ENCODE measurements at places on chromosomes 3 and 15.

DNA sequence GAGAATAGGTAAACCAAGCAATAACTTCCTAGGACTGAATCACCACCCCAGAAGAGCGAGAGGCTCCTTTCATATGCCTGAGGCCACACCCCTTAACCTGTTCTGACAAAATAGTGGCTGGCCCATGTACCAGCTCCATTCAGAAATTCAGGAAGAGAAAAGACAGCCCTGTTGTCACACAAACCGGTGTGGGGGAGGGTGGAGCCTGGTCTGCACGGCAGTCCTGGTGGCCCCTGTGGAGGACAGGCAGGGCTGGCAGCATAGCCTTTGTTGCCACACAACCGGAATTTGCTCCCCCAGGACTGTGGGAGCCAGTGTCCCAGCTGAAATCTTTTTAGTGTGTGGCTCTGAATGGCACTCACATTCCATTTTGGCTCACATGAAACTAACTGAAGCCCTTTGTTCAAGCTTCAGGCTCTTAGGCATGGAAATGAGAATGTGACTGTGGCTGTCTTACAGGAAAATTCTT is 23.8 kb downstream of the RLBP1 start:
- peak; percentile 54 for DNase-seq

DNA sequence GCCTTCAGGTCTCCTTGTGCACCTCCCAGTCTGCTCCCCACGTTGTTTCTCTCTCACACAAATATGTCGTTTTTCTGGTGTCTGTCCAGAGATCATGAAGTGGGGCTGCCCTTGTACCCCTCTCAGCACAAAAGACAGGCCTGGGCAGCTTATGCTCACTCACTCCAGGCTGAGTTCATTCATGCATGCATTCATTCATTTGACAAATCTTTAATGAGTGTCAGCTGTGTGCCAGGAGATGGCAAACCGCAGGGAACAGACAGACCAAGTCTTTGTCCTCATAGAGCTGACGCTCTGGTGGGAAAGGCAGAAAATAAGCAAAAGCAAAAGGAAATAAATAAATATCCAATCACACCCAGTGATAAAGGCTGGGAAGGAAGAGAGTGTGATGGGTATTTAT is 7.6 kb upstream of the TRH start:
- no peak for DNase-seq

GRCh38 chr3:179765396-179765795 is 112.6 kb downstream of the USP13 start:
- no peak for DNase-seq

GRCh38 chr3:66239513-66240123 is 18.8 kb downstream of the SLC25A26 start:
- peak; percentile 32 for DNase-seq

GRCh38 chr3:162780313-162780712 is 1283.7 kb downstream of the OTOL1 start:
- DNase-seq, result no peak

GRCh38 chr3:86867982-86868381 is 123.0 kb downstream of the VGLL3 start:
- no peak for DNase-seq

- no peak for DNase-seq
These were observed 47.7 kb downstream of the MGLL start for GRCh38 chr3:127774647-127775046.

DNA sequence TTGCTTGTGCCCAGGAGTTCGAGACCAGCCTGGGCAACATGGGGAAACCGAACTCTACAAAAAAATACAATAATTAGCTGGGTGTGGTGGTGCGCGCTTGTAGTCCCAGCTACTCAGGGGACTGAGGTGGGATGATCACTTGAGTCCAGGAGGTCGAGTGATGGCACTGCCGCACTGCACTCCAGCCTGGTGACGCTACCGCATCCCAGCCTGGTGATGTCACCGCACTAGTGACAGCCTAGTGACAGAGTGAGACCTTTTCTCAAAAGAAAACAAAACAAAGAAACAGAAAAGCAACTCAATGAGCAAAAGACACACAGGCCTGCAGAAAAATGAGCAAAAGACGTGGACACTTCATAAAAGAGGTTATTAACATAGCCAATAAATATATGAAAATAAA is 19.9 kb upstream of the SYNM start:
- no peak for DNase-seq

- no peak for DNase-seq
These were observed 53.8 kb downstream of the SLC24A1 start for GRCh38 chr15:65675551-65675950.

DNA sequence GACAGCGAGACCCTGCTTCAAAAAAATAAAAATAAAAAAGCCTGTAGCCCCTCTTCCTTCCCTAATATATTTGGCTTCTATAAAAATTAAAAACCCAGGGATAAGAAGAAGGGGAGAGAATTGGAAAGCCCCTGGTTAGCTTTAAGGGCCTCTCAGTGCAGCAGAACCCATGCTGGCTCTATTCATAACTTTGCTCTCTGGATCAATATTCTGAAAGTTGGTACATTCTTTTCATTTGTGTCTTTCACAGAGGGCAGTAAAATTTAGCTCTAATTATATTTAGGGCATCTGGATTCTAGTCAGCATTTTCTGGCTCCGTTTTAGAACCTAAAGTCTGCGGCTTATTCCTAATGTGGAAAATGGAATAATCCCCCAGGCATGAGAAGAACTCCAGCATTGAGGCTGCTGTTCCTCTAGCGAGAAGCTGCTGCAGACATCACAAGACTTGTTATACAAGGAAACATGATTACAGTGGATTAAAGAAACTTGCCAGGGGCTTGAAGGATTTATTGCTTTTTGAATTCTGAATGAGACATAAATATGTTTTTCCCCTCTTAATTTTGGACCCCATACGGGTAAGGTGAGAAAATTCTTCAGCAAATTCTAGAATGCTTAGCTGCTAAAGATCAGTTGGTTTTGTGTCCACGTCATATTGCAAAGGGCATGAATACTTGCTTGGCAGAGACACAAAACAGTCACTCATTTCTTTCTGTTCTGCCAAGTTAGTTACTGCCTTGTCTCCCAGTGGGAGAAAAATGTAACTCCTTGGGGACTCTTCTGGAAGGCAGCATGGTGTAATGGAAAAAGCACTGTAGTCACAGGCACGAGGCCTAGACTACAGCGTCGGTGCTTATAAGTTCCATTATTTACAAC is 177.7 kb downstream of the VGLL4 start:
- no peak for DNase-seq

- no peak for DNase-seq
These were observed 10.9 kb upstream of the IL1RAP start for GRCh38 chr3:190502946-190503345.

GRCh38 chr15:53448232-53449015 is 311.0 kb downstream of the WDR72 start:
- no peak for DNase-seq
